ENCODE measurements at places on chromosomes 2 and 18.

GRCh38 chr2:120355780-120356266 lies 9.9 kb downstream of the INHBB start:
- DNase-seq = no peak

- no peak for DNase-seq
These were observed 238.4 kb downstream of the ACTR3 start for GRCh38 chr2:114128263-114128662.

GRCh38 chr2:48781366-48781765 lies 25.8 kb upstream of the LHCGR start:
- DNase-seq = no peak

- no peak for DNase-seq
These were observed 1.8 kb upstream of the SP9 start for GRCh38 chr2:174333017-174333371.

- peak; percentile 50 for DNase-seq
These were observed 145.0 kb downstream of the TTC27 start for GRCh38 chr2:32772638-32773447.

DNA sequence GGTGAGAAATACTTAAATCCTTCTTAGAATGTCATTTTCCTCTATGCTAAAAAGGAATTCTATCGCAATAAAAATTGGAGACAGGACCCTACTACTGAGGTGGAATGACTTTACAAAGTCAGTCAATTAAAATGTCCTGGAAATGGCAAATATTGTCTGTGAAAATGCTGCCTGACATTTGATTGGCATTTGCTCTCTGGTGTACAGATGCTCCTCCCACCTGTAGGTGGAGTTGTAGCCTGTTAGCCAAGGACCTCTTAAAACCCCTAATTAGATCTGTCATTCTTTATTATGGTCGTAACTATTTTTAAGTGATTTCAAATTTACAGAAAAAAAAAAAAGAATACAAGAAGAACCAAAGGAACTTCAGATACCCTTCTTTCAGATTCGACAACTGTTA lies 393.1 kb upstream of the KLHL29 start:
- DNase-seq = no peak

GRCh38 chr2:224816816-224817215 lies 100.7 kb upstream of the CCDC195 start:
- DNase-seq = peak; percentile 78

DNA sequence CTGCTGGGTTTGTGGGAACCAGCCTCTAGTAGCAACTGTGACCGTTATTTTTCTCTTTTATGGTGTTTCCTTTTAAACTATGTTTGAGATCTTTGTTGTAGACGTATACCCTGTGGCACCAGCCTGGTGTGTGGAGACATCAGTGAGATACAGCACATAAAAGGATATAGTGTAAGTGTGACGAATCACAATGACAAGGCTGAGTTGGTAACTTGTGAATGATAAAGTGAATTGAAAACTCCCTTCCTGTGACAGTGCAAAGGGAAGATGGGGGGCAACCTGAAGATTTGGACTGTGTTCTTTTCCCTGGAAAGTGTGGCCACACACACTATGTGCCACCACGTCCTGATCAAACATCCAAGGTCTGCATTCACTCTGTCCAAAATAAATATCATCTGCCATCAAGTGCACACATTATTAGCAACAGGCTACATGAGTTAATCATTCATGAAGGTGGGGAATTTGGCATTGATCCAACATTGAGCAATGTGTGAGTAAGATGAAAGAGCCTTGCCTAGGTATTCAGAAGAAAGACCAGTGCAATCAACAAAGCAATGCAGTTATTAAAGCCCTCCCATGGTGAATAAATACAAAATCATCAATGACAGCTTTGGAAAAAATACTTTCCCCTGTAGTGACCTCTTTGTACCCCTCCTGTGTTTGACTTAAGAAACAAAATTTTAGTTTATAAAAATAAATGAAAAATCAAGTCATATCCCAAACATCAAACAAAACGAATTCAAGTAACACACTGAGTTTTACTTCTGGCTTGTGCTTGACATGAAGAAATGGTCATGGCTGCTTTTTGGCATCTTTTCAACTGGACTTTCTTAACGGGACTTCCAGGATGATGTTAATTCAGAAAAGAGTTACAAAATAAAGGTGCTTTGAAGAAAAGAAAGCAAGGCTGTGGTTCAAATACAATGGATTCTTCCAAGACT lies 1280.5 kb upstream of the ZEB2 start:
- DNase-seq = no peak

DNA sequence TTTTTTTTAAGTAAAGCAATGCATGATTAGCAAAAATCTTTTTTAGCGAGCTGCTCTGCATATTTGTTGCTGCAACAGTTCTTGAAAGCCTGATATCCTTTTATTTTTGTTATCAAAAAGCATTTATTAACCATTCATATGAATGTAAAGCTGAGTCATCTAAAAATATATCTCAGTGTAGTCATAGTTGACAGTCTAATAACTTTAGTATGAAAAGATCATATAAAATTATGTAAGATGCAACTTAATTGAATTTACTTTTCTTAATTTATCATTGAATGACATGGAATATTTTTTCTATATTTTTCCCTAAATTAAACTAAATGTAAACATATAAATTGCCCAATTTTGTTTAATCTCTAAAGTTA lies 8.5 kb downstream of the UGP2 start:
- DNase-seq = no peak

- DNase-seq = no peak
These were observed 14.6 kb downstream of the ITGA4 start for GRCh38 chr2:181471783-181472182.

DNA sequence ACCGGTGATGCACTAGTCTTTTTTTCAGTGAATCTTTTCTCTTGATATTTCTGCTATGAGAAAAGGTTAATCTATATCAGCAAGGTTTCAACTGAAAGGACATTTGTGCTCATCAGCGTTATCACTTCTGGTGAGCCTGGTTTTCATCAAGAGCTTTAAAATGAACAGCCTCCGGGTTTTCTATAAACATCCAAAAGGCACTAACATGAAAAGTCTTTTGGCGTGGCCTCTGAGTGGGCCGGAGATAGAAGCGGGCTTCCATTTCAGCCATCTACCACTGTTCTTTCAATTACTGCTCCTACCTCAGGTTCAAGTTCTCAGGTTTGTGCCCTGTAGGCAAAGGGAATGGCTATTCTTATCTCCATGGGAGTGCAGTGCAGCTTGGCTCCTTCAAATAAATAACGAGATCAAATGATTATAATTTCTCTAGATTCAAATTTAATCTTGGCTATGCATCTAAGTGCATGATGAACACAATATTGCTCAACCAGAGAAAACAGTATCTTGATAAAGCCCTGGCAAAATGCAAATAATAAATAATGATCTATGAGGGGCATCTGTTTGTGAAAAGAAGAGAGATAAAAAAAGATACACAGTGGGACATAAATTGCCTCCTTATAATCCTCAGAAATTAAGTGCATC lies 314.8 kb downstream of the CDH2 start:
- no peak for DNase-seq

- no peak for DNase-seq
These were observed 80.8 kb downstream of the DNER start for GRCh38 chr2:229633556-229633955.

Measured in kidney capillary endothelial cell (primary cell).